ENCODE measurements at places on chromosomes 3 and 15. TPM values are rescaled to one million over a fixed set of nuclear protein-coding genes. Genes with fewer than 3 reads are reported as not detected.

LINGO1 gene
- 1.0 TPM for total RNA-seq

HESX1 gene
- total RNA-seq: 0.82 TPM

GALNT15 gene
- total RNA-seq: 211 TPM

DNA sequence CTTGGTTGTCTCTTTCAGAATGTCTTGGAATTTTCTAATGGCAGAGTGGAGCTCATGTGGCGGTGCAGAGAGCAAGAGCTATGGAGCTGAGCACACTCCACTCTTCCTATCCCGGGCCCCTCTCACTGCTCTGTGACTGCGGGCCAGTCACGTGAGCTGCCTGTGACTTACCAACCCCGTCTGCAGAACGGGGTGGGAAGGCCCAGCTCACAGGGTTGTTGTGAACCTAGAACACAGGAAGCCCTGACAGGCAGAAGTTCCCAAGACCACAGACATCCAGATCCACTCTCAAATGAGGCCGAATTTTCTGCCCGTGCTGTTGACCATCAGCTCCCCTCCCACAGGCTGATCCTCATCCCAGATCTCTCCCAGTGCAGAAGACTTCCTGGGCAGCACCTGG is 35.5 kb upstream of the PLXNA1 start:
- no peak for DNase-seq

- no peak for DNase-seq
Observed at GRCh38 chr15:71532994-71533393, 277.4 kb upstream of the NR2E3 start.
